ENCODE measurements at places on chromosomes 5 and 9.

DNA sequence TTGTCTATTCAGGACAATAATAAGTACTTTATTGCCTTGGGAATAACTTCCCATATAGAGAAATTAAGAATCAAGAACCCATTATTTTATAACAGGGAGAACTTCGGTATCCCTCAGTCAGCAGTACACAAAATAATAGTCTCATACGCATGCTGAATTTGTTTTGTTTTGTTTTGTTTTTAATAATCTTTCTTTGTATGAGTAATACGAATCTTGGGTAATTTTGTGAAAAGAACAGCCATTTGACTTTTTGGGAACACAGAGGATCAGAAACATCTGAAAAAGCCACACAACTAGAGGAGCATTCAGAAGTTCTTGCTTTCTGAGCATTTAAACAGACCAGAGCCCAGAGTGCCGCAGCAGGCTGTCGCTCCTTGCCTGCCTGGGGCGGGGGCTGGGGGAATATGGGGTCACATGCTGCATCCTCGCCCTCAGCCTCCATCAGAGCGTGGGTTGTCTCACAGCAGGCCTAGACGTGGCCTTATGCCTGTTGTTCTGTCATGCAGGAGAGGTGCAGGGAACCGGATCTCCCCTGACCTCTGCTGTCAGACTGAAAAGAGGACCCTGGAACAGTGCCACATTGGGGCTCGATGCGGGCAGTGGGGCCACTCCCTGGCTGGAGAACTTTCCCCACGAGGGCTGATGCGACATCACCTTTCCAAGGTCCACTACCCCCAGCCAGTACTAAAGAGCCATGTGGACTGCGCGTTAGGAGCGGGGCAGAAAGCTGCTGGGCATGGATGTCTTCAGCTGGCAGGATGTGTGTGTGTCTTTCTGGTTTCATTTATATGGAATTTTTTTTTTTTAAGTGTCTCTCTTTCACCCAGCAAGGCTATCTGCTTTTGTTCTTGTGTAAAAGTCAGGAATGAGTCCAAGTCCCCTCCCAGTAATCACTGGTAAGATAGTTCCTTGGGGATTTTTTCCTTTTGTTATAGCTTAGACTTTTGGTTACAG, 133.4 kb upstream of the OTULINL start:
- no peak for DNase-seq

GRCh38 chr9:101026824-101027223, 1.7 kb upstream of the PLPPR1 start:
- no peak for DNase-seq

DNA sequence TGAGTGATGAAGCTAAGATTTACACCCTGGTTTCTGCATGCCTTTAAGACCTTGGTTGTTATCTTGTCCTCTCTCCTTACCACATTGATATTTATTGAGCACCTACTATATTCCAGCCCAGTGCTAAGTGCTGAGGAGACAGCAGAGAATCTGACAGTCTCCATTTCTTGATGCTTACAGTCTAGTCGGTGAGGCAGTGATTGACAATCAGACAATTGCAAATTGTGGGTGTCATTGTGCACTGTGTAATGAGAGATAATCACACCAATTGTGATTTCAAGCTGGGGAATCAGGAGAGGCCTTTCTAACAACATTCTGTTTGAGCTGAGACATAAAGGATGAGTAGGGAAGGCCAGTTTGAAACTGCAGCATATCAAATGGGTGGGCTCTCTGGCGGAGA, 41.7 kb upstream of the PPARGC1B start:
- DNase-seq: no peak

DNA sequence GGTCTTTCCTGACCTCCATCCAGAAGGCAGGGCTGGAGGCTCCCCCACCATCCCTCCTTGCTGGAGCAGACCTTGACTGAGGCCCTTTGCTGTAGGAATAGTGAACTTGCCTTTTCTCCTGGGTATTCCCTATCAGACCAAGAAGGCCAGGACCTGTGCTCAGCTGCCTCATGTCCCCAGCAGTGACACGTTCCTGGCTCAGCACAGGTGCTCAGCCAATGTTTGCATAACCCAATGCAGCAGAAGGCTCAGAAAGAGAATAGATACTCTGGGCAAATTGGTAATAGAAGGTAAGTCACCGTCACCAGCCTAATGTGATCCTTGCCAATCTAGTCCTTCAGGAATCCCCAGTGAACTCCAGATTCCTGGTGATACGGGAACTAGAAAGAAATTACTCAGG, 96.4 kb downstream of the ACTL7B start:
- DNase-seq: no peak

DNA sequence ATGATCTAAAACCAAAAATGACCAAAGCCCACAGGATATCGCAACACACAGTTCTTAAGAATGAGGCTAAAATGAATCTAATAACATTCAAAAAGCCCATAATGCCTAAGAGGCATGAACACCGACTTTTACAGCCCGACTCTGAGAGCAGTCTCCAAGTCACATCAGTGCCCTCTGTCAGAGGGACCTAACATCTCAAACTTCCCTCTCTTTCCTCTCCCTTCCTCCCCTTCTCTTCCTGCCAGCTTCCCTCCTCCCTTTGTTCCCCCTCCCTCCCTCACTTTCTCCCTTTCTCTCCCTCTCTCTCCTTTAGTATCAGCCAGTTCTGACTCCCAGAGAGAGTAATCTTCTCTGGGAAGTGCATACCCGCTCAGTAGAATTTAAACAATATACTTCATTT, 154.4 kb downstream of the GLIS3 start:
- DNase-seq: no peak

Data from stimulated activated CD4-positive, alpha-beta T cell treated with anti-CD3 and anti-CD28 coated beads, Interleukin-2, amount 100 ng/mL, for 24 hours (primary cell).